ENCODE measurements at places on chromosomes 13 and 19. TPM values are rescaled to one million over a fixed set of nuclear protein-coding genes. Genes with fewer than 3 reads are reported as not detected.

- no peak for DNase-seq
These were observed 8.8 kb downstream of the DCAF15 start for GRCh38 chr19:13960863-13961784.

PRSS57 gene
- polyA plus RNA-seq = 0.21 TPM

DNA sequence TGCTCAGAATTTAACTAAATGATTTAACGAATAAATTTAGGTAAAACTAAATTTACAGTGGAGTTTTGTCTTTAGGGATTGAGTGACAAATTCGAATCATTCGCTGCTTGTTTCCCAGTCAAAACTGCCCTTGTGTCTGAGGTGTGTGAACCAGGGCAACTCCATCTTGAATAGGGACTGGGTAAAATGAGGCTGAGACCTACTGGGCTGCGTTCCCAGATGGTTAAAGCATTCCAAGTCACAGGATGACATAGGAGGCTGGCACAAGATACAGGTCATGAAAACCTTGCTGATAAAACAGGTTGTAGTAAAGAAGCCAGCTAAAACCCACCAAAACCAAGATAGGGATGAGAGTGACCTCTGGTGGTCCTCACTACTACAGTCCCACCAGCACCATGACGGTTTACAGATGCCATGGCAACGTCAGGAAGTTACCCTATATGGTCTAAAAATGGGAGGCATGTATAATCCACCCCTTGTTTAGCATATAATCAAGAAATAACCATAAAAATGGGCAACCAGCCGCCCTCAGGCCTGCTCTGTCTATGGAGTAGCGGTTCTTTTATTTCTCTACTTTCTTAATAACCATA lies 10.2 kb upstream of the ANKRD10 start:
- peak; percentile 73 for DNase-seq

DNA sequence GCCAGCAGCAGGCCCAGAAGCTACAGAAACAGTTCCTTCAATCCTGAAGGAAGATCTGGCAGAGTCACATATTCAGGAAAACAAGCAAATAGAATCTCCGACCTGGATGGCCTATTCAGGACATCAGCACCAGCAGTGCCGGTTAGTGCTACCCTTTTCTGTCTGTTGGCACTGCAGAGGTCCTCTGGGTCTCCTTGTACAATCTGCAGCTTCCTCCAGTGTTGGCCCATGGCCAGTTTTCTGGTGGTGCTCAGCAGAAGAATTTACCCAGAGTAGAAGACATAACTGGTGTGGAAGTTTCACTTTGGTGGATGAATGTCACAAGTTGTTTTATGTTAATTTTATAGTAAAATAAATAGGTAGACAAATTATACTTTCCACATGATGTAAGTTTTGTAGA lies 498.1 kb downstream of the COG6 start:
- no peak for DNase-seq
